Glutamatergic neuron (in vitro differentiated cells): ENCODE measurements at places on chromosomes 2 and 18. TPM values are rescaled to one million over a fixed set of nuclear protein-coding genes. Genes with fewer than 3 reads are reported as not detected.

The YES1 gene
- total RNA-seq, result 17.1 TPM

The ZBTB7C gene
- total RNA-seq, result 10.6 TPM

The RIT2 gene
- total RNA-seq, result not detected

The CAPN14 gene
- 0.25 TPM for total RNA-seq

The OST4 gene
- 215 TPM for total RNA-seq

The SCYGR4 gene
- total RNA-seq, result not detected

The DLX2 gene
- 1.4 TPM for total RNA-seq

The TMEM37 gene
- total RNA-seq, result not detected

The DCDC2C gene
- not detected for total RNA-seq

The EFEMP1 gene
- total RNA-seq, result 1.2 TPM

The RPRM gene
- total RNA-seq, result 95.9 TPM

The TMEM169 gene
- 166 TPM for total RNA-seq

The TRIB2 gene
- total RNA-seq, result 131 TPM

The CFAP210 gene
- total RNA-seq, result 0.32 TPM
